ENCODE measurements at places on chromosomes 16 and 17. TPM values are rescaled to one million over a fixed set of nuclear protein-coding genes. Genes with fewer than 3 reads are reported as not detected.

Gene PIRT
- total RNA-seq, result not detected

Gene DLG4
- 10.6 TPM for total RNA-seq

Gene C17orf75
- 18.6 TPM for total RNA-seq

Gene GP1BA
- total RNA-seq, result not detected

Gene EFCAB13
- total RNA-seq, result 3.9 TPM

Gene HS3ST3A1
- total RNA-seq, result 15.5 TPM

Gene SMIM36
- total RNA-seq, result not detected

Gene C17orf100
- 0.43 TPM for total RNA-seq

Gene KREMEN2
- total RNA-seq, result under 0.01 TPM

Gene WSCD1
- total RNA-seq, result under 0.01 TPM

Gene RPL23
- total RNA-seq, result 1,013 TPM

Gene KRT13
- total RNA-seq, result not detected

Gene C16orf46
- total RNA-seq, result 0.86 TPM
